Effector CD8-positive, alpha-beta T cell (primary cell): ENCODE measurements at places on chromosomes 11 and 22.

DNA sequence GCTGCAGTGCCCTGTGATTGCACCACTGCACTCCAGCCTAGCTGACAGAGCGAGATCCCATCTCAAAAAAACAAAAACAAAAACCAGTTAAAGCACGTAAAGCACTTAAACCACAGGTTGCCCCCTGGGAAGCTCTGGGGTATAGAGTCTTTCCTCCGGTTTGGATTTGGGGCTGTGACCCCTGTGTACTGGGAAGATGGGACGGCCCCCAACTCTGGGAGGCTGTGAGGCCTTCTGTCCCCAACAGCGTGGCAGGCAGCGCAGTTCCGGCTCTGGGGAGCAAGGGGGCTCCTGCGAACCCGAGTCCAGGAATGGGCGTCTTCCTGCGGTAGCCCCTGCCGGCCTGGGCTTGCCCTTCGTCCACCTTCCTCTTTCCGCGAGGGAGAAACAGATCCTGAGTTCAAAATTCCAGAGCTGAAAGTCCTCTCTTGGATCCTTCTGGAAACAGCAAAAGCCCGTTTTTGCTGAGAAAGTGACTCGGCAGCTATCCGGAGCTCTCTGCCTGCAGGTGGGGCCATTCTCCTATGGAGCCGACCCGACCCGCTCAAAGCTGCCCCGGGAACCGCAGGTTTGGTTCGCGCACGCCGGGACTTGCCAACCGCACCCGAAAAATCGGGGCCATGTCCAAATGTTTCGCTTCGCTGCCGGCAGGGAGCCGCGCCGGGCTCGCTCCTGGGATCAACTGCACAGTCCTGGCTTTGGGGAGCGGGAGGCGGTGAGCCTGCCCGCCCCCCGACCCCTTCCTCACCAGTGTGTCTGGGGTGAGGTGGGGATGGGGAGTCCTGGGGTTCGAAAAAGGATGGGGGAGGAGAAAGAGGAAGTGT, 36.3 kb upstream of the POLA2 start:
- DNase-seq: peak; percentile 30

GRCh38 chr11:16986434-16987204, 27.6 kb downstream of the PLEKHA7 start:
- DNase-seq: no peak

DNA sequence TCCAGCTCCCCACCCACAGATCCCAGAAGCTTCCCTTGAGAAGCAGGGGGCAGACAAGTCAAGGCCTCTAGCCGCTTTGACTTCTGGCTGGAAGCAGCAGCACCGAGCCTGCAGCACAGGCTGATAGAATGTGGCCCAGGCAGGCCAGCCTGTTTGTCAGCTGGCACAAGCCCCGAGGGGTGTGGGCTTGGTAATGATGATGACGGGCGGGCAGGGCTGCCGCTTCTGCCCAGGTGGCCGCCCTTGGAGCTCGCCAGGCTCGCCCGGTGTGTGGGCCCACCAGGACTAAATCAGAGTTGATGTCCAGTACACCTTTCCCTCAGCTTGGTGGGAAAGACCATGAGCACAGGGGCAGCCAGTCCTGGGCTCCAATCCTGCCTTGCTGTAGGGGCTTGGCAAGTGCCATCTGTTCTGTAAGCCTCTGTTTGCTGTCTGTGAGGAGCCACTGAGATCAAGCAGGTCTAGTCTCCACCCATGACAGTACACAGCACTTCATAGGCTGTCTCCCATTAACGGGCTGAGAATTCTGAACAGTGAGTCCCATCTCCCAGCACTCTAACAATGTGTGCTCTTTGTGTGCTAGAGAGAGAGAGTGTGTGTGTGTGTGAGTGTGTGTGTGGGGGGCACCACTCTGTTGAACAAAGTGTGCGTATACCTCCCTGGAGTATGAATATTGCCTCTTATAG, 26.8 kb downstream of the MICAL2 start:
- no peak for DNase-seq

GRCh38 chr22:43975041-43975440, 19.8 kb downstream of the SAMM50 start:
- no peak for DNase-seq

GRCh38 chr11:128709402-128709801, 15.5 kb downstream of the FLI1 start:
- no peak for DNase-seq

- DNase-seq: no peak
These were observed 45.1 kb downstream of the AHNAK start for GRCh38 chr11:62501432-62501891.

- DNase-seq: no peak
These were observed 30.8 kb downstream of the FEZ1 start for GRCh38 chr11:125465255-125465654.

DNA sequence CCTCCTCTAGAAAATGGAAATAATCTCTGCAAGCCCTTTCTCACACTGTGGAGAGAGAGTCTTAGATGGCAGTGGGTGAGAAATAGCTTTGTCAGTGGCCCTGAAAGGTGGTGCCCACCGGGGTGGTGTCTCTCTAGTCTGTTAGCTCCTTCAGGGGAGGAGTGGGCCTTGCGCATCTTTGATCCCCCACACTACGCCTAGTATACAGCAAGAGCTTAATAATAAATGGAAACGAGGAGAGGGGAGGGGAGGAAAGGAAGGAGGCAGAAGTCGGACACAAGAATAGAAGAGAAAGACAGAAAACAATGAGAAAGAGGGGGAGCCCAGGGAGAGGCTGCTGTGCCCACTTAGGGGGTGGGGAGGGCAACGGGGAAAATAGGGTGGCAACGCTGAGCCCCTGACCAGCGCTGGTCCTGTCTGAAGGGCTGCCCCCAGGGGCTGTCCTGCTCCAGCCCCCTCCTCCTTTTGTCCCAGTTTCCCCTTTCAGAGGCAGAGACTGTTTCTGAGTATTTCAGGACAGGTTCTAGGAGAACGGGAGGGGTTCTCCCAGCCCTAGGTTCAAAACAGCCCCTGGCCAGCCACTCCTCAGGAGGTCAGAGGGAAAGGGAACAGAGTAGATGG, 1.2 kb downstream of the ARRB1 start:
- DNase-seq: no peak

GRCh38 chr22:49575703-49576081, 252.0 kb downstream of the BRD1 start:
- no peak for DNase-seq

GRCh38 chr11:111099028-111099713, 146.4 kb upstream of the POU2AF2 start:
- no peak for DNase-seq

DNA sequence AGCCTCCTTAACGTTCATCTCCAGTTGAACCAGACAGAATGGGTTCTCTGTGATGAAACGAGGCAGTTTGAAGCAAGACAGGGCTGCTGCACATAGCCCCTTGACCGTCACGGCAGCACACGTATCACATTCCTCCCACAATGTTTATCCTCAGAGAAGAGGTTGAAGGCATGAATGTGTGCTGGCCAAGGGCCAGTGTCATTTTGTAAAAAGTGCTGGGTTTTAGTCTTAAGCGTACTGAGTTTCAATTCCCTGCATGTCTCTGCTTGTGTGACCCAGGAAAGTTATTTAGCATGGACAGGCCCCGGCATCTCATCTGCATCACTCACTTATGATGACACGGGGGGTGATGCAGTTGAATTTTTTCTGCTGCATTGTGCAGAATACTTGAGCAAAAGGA, 31.6 kb downstream of the TTC12 start:
- no peak for DNase-seq
